ENCODE measurements at places on chromosomes 11 and 22. TPM values are rescaled to one million over a fixed set of nuclear protein-coding genes. Genes with fewer than 3 reads are reported as not detected.

DNA sequence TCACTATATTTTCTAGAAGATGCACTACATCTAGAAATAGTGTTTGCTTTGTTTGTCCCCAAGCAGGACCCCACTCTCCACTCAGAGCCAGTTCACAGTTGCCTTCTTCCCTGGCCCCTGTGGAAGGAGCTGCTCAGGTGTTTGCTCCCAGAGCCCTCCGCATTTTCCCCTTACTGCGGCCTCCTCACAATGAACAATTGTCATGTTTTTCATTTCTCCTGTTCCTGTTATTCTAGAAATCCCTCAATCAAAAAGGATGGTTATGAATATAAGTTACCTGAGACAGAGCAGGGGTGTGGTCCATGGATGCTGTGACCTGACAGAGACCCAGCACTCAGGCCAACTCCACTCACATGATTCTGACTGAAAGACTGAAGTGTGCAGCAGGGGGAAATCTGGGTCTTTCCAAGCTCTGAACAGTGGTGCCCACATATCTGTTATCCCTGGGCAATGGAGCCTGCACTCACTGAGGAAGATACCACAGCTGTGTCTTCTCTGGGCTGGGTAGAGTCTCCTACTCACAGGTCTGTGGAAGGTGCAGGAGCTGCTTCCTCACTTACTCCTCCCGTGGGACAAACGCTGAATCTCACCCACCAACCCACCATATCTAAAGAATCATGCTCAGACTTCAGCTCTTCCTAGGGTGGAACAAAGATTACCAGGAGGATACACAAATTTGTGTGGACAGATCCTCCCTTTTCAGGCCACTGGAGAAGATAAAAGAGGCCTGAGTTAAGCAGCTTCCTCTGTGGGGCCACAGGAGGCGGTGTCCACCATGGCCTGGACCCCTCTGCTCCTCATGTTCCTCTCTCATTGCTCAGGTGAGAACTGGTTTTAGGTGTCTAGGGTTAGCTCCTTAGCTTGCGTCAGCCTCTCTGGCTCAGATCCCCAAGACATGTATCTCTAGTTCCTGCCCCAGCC is 87.1 kb upstream of the TOP3B start:
- no peak for DNase-seq

- no peak for DNase-seq
Observed at GRCh38 chr11:2929531-2929949, 320 bp upstream of the PHLDA2 start.

Gene ZNF214
- polyA plus RNA-seq: 1.8 TPM

- no peak for DNase-seq
Observed at GRCh38 chr11:72769680-72770079, 17.5 kb upstream of the ARAP1 start.

GRCh38 chr11:77375107-77375506 is 73.6 kb upstream of the GDPD4 start:
- no peak for DNase-seq

GRCh38 chr22:24418786-24419474 is 8.5 kb upstream of the ADORA2A start:
- no peak for DNase-seq

DNA sequence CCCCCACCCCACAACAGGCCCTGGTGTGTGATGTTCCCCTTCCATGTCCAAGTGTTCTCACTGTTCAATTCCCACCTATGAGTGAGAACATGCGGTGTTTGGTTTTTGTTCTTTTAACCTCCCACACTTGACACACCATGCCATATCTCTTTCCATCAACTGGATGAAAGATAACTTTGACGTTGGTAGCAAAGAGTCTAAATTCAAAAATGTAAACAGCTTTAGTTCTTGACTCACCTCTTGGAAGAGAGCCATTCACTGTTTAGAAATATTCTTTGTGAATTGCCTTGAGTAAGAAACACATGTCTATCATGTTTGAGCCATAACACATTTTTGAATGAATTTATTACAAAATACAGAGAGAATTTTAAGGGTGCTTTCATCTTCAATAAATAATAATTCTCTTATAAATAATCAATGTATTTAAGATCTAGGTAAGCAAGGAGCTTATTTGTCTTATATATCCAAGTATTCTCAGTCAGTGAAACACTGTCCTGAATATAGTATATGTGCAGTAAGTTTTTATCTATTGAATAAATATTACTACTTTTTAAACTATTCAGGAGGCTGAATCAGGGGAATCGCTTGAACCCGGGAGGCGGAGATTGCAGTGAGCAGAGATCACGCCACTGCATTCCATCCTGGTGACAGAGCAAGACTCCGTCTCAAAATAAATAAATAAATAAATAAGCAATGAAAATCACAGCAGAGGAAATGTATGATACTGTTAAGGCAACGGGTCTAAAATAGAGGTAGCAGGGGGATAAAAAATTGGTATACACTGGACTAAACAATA is 6.7 kb downstream of the CARD18 start:
- DNase-seq: peak; percentile 29

DNA sequence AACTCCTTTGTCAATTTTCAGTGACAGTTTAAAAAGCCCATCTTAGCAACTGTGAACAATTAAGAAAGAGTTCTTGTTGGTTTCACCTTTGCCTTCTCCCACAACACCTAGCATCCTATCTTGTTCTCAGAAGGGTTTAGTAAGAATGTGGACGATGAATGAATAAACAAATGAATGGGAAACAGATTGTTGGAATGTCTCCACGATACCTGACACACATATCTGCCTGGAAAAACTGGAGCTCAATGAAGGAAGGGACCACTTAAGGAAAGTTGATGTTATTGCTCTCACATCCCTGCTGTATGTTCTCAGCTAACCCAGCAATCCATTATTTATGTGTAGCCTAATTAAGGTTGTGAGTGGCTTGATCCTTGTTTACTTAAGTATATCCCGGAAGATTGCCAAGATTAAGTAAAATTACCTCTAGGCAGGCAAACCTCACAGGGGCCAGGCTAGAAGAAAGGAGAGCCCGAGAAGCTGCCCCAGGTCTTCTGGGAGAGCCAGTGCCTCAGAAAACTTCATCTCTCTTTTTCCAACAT is 286.4 kb downstream of the NXPE2 start:
- no peak for DNase-seq

- no peak for DNase-seq
Observed at GRCh38 chr11:119874660-119875238, 145.7 kb upstream of the NECTIN1 start.

GRCh38 chr22:46681010-46681409 is 57.0 kb downstream of the CERK start:
- DNase-seq: no peak

Gene CD3E
- polyA plus RNA-seq: not detected

DNA sequence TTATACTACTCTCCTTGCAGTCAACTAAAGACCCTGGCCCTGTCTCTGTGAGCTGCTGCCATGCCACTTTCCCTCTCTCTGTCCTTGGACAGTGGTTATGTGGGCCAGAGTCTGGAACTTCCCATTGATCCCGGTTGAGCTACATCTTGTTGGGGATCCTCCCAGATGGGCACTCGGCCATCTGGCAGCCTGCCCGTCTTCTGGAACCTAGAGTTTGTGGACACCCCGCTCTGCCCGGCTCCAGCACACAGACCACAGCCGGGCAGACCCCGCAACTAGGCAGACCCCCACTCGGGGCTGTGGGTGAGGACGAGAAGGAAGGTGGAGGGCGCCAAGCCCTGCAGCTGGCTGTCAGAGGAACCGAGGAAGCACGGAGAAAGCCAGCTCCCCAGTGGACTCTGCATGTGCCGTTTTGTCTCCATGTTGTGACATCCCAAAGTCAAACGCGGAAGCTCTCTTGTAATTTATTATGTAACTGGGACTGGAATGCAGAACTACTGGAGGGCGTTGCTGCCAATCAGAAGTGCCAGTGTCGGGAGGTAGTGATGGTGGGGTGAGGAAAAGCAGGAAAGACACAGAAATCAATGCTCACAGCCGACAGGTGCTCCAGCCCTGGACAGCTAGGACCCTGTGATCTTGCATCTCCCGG is 207.7 kb downstream of the CEP164 start:
- no peak for DNase-seq

DNA sequence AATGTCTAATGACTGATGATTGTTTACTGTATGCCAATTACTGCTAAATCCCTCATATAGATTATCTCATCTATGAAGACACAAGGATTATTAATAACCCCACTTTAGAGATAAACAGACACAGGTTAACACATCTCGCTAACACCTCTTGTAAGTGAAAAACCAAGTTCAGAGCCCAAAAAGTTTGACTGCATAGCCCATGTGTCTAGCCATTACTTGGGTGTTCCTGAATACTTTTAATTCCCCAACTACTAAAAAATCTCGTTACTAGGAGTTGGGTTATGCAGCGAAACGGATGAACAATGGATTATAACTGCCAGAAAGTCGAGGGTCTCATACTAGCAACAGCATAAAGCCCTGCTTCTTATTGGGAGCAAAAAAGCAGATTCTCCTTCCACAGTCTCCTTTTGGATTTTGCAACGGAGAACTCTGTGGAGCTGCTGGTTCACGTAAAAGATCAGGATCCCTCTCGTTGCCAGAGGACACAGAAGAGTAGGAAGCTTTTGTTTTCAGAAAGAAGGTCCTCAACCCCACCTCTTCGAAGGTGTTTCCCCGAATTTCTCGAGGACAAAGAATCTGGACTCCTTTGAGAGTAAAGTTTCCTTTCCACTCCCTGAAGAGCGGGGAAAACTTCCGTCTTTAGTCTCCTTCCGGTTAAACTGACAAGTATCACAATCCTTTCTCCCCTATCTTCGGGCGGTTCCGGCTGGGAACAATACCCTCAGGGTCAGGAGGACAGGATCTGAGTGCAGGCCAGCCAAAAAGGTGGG is 979 bp downstream of the ZBED5 start:
- DNase-seq: no peak

DNA sequence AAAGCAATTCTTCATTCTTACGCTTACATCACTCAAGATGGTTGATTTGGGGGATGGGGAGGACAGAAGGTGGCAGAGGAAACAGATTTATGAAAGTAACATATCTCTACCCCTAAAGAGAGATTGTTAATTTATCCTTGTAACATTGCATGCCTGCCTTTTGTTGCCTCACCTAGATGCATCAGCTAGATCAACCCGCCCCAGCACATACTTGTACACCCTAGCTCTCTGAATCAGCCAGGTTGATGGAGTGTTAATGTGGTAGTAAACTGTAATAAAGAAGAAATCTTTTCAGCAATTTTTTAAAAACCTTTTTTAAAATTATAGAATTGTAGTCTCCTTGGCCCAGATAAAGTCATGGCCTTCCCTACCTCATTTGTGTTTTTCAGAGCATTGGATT is 51.5 kb downstream of the EXT2 start:
- no peak for DNase-seq

Gene CASP12
- not detected for polyA plus RNA-seq

DNA sequence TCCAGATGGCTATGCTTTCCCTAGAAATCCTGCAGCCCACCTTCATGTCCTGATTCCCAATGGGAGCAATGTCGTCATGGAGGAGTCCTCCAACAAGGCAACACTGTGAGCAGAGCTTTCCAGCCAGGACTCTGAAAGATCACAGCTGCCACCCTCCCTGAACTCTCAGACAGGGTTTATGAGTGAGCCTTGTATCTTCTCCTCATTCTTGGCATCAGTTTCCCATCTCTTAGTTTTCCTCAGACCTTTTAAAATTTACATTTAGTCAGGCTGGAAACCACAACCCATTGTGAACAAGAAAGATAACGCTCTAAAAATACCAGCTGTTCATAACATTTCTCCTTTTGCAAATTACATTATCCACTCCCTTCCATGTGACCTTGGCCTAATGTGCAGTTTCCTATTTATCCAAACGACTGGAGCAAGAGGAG is 15.6 kb upstream of the LYVE1 start:
- DNase-seq: no peak

Gene CECR2
- not detected for polyA plus RNA-seq

Gene LRRC56
- polyA plus RNA-seq: 1.5 TPM

DNA sequence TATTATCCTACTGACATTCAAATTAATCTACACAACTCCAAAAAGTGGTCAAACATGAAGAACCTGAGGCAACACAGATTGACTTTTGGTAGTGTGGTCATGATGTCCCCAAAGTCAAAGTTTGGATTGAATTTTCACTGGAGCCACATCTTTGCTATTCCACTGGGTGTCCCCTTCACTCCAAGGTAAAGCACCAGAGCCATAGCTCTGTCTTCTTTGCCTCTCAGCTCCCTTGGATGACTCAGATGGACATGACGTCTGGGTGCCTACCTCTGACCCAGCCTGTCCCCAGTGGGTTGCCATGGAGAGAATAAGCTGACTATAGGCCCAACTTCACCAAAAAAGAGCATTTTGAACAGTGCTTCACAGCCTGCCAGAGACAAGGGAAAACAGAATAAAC is 57.4 kb upstream of the ARHGAP42 start:
- no peak for DNase-seq

- peak; percentile 83 for DNase-seq
Observed at GRCh38 chr11:46948378-46949131, 12.0 kb downstream of the CSTPP1 start.

GRCh38 chr11:65579291-65579690 is 3.4 kb downstream of the EHBP1L1 start:
- DNase-seq: no peak

Gene OMP
- not detected for polyA plus RNA-seq

Gene FGF4
- not detected for polyA plus RNA-seq

DNA sequence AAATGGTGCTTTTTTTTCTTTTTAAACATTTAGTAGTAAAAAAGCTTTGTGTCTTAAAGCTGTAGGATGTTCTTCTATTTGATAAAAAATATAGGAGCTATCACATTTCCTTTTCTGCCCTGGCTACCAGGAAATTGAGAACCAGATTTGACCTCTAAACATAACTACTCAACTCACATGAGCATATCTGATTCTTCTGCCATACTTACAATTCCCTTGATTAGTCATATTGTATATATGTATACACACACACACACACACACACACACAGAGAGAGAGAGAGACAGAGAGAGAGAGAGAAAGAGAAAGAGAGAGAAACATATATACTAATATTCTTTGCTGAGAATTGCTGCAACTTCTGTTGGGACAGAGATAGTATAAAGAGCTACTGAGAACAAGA is 23.0 kb upstream of the GDPD4 start:
- DNase-seq: no peak

Gene APOBEC3H
- polyA plus RNA-seq: 0.26 TPM

Gene CELSR1
- polyA plus RNA-seq: 1.0 TPM

- no peak for DNase-seq
Observed at GRCh38 chr11:75267171-75267970, 26.8 kb downstream of the TPBGL start.

DNA sequence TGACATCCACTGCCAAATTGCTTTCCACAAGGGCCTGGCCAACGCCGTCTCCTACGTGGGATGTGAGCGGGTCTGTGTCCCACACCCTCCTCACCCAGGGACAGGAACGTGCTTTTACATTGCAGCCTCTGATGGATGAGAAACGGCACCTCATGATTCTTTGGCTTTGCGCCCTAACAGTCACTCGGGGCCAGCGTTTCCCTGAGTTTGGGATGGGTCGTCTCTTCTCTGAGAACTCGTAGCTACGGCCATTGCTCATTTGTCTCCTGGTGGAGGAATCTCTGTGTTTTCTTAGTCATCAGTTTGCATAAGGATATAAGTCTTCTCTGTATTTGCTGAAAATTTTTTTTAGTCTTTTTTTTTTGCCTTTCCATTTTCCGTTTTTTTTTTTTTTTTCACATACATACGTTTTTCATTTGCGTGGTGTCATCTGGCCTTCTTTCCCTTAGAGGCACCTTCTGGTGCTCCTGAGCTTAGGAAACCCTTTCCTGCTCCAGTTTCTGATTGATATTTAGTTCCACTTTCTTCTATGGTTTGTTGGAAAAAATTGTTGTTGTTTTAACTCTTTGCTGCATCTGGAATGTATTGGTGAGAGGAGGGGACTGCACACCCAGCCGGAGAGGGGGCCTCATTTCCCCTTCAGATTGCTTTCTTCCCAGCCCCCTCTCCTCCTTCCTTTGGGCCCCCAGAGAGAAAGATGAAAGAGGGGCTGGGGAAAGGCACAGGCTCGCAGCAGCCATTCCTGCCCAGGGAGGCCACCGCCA is 12.0 kb downstream of the TNNT3 start:
- no peak for DNase-seq
